ENCODE measurements at places on chromosomes 4 and X.
A peak's percentile ranks its signal among the peaks of the same experiment; 100 is the strongest.

GRCh38 chr4:176444741-176445140 is 125.0 kb downstream of the SPCS3 start:
- DNase-seq, result peak; percentile 84

GRCh38 chrX:120309873-120310705 is 1.2 kb downstream of the TMEM255A start:
- DNase-seq, result peak; percentile 57

DNA sequence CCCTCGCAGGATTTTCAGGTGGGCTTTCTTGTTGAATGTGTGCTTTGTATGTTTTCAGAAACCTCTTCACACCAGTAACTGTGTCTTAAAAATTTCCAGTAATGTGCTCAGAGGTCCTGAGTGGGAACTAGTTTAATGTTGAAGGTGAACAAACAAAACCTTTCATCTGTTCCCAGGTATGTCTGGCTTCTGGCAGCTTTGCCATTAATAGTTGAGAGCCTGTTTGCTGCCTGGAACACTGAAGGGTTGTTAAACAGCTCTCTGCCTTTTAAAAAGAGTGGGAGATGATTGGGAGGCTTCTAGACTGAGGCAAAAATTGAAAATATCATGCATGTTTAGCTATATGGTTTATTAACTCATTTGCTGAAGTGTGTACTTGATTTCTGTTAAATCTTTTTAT is 161.2 kb upstream of the AGTR2 start:
- no peak for DNase-seq

- DNase-seq, result no peak
Measured at GRCh38 chr4:45423896-45424295, 697.5 kb upstream of the GNPDA2 start.
